ENCODE measurements at places on chromosomes 2 and 18. TPM values are rescaled to one million over a fixed set of nuclear protein-coding genes. Genes with fewer than 3 reads are reported as not detected.

DNA sequence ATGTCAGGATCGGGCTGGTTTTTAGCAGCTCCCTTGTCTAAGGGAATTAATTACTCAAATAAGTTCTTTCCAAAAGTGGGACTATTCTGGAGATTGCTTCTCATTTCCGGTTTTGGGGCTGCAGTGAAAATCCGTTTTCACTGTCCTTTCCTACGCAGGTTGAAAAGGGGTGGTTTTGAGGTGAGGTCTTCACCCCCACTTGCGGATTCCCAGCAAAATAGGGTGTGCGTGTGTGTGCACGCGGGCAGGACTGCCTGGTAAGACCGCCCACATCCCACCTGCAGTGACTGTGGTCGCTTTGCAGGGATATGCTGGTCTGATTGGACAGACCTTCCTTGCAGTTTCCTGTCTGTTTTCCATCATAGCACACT is 472 bp upstream of the PLEKHM3 start:
- DNase-seq = no peak

DNA sequence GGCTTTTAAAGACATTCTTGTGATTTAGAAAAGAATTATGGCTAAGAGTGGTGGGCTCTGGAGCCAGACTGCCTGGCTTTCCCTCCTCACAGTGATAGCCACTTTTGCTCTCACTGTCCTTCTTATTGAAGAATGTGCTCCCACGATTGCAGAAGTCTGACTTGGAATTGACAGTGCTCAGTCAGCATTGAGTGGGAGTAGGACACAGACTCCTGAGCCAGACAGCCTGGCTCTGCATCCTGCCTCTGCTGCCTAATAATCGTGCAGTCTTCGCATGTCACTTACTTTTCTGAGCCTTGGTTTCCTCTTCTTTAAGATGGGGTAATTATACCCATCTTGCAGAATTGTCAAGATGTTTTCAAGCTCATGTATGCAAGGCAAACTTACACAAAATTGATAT is 23.3 kb downstream of the SPATS2L start:
- no peak for DNase-seq

DNA sequence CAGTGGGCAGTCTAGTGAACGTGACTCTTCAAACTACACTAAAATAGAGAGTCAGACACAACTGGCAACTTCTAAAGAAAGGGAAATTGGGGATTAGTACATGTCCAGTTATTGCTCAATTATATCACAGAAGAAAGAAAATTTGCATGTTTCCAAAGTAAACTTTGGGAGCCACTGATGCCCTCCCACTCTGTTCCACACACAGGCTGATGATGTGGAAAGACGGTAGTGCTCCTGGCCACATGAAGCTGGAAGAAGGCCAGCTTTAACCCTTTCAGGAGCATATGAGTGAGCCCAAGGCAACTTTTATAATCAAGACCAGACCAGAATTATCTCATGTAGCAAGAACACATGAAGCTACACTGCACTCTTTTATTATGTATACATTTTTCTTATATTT is 141.0 kb downstream of the NR4A2 start:
- DNase-seq = no peak

TUBA4B gene
- not detected for total RNA-seq

CCDC142 gene
- total RNA-seq = 18.0 TPM

ESPNL gene
- 1.0 TPM for total RNA-seq

FOXI3 gene
- 0.31 TPM for total RNA-seq

DNA sequence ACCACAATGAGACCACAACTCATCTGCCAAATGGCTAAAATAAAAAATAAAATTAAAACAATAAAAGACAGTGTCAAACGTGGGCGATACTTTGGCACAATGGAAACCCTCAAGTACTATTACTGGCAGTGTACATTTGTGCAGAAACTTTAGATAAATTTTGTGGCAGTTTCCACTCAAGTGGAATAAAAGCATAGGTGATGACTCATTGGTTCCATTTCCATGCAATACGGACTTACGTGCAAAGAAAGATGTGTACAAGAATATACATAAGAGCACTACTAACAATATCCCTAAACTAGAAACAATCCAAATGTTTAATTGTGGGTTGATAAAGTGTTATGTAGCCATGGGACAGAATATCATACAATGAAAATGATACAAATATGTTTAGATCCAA is 259.0 kb upstream of the HNMT start:
- no peak for DNase-seq

DNA sequence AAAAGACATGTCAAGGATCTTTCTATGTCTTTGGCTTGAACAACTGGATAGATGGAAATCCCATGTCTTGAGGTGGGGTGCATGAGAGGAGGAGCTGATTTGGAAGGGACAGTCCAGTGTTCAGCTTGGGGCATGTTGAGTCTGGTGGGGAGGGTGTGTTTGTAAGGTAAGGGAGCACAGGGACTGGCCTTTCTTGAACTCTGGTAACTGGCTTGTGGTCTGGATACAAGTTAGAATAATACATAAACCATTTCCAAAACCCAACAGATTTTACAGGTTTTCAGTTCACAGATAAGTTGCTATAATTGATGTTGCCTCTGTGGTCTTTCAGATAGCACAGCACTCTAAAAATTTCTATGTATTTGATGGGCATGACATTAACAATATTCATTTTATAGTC is 24.2 kb downstream of the RHBDD1 start:
- DNase-seq = no peak

DNA sequence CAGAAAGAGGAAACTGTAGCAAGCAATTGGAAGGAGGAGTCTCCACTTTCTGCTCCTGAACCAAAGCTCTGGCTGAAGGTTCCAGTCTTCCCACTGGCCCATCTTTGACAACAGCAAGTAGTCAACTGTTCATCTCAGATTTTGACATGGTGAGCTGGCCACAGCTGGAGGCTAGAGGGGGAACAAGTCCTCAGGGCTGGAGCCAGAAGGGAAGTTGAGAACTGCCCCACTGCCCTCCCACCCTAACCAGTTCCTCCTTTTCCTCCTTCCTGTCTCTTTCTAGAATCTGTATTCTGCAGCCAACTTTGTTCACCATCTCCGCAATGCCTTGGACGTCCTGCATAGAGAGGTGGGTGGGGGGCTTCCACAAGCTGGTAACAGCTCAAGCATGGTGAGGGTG is 105.8 kb downstream of the PLB1 start:
- DNase-seq = no peak

HJURP gene
- 9.8 TPM for total RNA-seq

GRCh38 chr2:61295981-61296380 is 134.0 kb downstream of the C2orf74 start:
- DNase-seq = no peak

- peak; percentile 32 for DNase-seq
Measured at GRCh38 chr2:183024339-183025095, 13.7 kb downstream of the NCKAP1 start.

BOLL gene
- total RNA-seq = 2.8 TPM

DNA sequence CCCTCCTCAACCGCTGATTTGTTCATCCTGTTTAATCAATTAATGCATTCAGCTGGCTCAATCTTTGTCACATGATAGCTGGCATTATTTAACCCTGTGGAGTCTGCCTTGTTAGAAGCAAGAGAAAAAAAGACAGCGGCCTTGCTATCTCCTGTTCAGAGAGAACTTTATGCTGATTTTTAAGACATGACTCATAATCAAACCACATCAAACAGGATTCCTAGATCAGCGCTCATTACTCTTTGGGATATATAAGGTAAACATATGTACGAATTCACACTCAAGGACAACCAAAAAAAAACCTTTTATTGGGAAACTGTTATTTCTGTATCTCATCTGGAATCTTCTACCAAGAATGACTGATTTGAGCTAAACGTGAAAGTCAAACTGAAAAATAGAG is 195.1 kb downstream of the C1D start:
- no peak for DNase-seq

SERPINB13 gene
- total RNA-seq = 17.5 TPM

DNA sequence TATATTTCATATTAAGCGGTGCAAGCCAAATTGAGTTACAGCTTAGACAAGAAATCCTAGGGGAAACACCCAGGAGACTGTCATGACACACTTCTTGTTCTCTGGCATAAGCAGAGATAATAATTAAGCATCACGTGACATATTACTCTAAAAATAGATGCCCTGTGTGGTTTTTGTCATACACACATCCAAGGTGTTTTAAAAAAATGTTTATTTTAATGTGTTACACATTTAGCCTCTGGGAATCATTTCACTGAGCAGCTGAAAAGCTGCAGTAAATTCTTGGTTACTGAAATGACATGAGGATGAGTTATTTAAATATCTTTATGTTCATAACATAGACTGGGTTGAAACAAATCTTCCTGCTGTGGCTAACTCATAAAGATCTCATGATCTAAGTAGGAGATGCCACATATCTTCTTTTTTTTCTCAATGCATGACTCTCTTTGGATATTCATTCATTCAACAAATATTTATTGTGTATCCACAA is 38.0 kb upstream of the ERMN start:
- DNase-seq = peak; percentile 3

DNA sequence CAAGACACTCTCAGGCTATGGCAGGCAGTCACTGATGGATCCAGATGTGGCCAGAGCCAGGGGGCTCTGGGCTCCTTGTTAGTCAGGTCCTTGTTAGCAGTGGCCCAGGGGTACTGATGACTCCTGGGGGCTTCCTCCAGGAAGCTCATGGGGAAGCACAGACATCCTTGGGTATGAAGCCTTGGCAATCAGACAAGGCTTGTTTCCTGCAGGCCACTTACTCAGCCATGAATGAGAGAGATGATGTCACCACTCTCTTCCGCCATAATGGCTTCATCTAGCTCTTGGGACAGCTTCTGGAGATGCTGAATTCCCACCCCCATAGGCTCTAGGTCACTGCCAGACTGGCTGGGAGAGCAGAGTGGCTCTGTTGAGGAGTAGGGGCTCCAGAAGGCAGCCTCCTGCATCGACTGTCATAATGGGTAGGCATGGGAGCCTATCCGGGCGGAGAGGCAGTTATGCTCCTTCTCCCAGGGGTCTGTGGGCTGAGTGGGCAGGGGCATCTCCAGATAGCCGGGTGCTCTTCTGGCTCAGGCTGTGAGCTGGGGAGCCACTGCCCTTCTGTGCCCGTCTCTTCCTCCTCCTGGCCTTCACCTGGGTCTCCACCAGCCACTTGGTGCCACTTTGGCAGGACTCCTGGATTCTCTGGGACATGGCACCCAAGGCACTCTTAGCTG is 40.2 kb upstream of the BMPR2 start:
- no peak for DNase-seq

D2HGDH gene
- total RNA-seq = 23.1 TPM

CCL20 gene
- not detected for total RNA-seq

SKA1 gene
- total RNA-seq = 2.6 TPM

CDKL4 gene
- 1.8 TPM for total RNA-seq

SOS1 gene
- total RNA-seq = 48.2 TPM

ATG16L1 gene
- 27.0 TPM for total RNA-seq

KIAA2012 gene
- total RNA-seq = 0.21 TPM

DNA sequence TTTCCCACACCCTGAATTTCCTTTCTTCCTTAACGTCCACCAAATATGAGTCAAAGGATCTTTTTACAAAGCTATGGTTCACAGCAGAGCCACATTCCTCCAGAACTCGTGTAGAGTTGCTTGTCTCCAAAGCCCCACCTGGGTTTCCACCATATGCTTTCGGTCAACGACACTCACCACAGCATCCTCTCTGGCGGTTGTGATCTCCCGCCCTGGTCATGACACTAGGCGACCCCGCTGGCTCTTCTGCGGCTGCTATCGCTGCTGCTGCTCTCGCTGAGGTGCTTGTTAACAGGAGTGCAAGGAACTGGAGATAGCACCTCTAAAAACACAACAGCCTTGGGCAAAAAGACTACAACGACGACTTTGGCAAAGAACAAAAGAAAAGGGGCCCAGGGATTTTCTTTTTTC is 340 bp downstream of the SLC40A1 start:
- DNase-seq = no peak

- DNase-seq = peak; percentile 17
Measured at GRCh38 chr2:206198677-206199076, 39.0 kb downstream of the EEF1B2 start.

CMPK2 gene
- 3.5 TPM for total RNA-seq

DNA sequence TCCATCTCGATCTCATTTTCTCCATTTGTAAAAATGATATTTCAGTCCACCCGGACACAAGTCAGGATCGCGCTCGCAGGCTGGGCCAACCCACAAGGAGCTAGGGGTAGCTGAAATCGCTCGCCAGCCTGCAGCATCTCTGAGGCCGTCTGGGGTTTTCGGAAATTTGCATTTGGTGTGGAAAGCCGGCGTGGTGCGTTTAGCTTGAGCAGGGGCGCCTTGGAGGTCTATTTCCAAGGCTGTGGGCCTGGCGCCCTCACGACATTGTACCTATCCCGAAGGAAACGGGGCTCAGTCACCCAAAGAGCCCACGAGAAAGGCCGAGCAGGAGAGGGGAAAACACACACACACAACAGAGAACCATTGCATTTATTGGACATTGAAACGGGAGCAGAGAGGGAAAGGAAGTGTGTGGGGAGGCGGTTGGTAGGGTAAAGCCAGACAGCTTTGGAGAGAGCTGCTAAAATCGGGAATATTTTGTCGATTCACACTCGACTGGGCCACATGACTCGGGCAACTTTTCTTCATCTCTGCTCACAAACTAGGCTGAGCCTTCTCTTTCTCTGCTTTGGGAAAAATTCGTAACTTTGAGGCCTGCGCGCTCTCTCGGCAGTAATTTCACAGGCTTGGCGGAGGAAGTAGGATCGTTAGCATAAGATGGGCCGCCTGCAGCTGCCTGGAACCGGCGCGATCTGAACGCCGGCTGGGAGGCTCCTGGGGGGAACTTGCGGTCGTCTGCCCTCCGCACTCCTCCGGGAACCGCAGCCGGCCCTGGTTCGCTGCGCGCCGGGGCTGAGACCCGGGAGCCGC is 1.1 kb upstream of the HOXD8 start:
- DNase-seq = peak; percentile 57
